Gastrocnemius medialis (tissue), 4 donors: ENCODE measurements at places on chromosomes 7 and 10. TPM values are rescaled to one million over a fixed set of nuclear protein-coding genes. Genes with fewer than 3 reads are reported as not detected.

The STEAP1 gene
- total RNA-seq: 0.84 TPM

The VWDE gene
- not detected for total RNA-seq

The EPHA1 gene
- not detected for total RNA-seq

The TLX1 gene
- not detected for total RNA-seq

The ECD gene
- 18.5 TPM for total RNA-seq

The PHF14 gene
- total RNA-seq: 15.0 TPM

The MACROH2A2 gene
- 4.4 TPM for total RNA-seq

The COL28A1 gene
- total RNA-seq: 1.6 TPM

The CHPF2 gene
- total RNA-seq: 16.1 TPM

The CALML3 gene
- total RNA-seq: not detected

The ADAM8 gene
- total RNA-seq: 0.90 TPM

The LRRC61 gene
- total RNA-seq: 1.9 TPM

The ARMH3 gene
- total RNA-seq: 14.9 TPM

The HKDC1 gene
- total RNA-seq: not detected

The CFAP70 gene
- total RNA-seq: 0.98 TPM

The FLNC gene
- total RNA-seq: 2,945 TPM

The DPYSL4 gene
- 0.61 TPM for total RNA-seq
